ENCODE measurements at places on chromosomes 3 and 15. TPM values are rescaled to one million over a fixed set of nuclear protein-coding genes. Genes with fewer than 3 reads are reported as not detected.

DNA sequence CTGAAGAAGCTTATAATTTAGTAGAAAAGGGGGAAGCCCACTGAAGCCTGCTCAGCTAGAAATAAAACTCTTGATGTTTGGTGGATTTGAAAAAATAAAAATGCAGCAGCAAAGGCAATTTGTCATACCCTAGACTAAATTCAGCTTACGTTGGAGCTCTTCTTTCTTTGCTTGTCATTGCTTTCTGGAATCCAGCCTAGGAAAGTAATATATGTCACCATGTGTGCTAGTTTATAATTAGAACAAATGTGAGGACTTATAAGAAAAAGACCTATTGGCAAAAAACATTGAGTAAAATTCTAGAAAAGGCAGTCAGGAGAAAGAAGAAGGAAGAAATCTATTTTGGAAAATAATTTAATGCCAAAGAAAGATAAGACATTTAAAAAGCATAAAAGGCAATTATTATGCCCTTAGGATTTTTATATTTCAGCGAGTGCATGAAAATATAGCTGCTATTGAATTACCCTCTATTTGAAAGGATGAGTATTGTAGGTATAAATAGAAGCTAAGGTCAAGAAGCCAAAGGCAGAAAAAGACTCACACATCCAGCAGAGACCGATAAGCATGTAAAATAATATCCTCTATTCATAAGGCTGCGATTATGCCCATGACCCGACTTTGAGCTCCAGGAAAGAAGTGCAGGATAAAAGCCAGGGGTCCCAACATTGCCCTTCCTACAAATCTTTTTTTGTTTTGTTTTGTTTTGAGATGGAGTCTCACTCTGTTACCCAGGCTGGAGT, 10.6 kb upstream of the BTBD1 start:
- no peak for DNase-seq

DNA sequence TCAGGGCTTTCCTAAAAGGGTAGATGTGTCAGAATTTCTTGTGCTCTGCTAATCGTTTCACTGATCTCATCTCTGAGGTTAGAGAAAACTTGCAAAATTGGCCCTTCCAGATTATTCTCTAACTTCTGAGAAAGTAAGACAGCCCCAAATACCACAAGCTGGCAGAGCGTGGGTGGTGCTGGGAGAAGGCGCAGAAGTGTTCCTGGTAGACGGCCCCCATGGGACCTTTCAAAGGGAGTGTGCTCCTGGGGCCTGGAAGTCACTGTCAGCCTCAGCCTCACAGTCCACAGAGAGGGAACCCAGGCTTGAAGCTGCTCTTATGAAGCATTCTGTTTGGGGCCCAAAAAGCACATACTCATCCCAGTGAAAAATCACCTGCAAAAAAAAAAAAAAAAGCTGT, 86.5 kb upstream of the PFN2 start:
- DNase-seq, result no peak

DNA sequence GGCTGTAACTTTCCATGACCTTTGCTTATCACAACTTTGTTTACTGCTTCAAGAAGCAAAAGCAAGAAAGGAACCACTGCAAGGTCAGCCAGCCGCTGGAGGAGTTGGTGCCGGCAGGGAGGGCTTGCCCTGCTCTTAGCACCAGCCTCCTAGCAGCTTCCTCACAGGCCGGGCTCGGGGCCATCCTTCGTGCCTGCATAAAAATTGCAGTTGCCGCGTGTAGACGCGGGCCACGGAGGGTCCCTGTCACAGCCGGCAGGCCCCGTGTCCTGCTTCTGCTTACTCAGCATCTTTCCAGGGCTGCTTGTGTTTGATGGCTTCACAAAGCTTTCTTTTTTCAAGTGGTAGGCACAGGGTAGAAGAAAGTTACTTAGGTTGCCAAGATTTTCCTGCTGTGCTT, 84.4 kb downstream of the PGPEP1L start:
- DNase-seq, result no peak

DNA sequence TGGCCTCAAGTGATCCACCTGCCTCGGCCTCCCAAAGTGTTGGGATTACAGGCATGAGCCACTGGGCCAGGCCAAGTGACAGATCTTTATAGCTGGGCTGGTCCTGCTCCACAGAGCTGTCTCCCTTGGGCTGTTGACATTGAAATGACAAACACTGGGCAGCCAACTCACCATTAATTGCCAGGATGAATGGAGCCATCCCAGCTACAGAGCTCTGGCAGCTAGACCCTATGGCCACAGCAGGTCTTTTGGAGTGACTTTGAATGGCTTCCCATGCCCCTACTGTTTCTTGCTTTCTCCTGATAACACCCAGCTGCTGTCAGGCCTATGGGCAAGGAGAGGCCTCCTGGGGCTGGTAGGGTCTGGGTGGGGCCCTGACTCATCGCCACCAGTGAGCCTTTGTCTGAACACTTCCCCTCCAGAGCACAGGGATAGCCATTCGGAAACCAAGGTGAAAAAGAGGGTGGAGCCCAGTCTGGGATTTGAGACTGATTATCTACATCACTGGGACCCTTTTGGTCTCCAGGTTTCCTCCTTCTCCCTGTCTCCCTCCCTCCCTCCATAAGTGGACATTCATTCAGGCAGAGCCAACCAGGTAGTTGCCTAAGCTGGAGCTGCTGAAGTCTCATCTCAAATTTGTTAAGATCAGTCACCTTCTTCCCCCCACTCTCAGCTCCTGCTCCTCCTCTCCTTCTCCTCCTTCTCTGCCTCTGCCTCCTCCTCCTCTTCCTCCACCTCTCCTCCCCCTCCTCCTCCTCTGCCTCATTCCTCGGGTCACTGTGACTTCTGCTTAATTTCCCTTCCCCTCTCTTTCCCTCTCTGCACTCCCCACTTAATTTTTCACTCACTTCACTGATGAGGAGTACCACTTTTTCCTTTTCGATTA, 34.0 kb downstream of the BHLHE40 start:
- DNase-seq, result no peak

DNA sequence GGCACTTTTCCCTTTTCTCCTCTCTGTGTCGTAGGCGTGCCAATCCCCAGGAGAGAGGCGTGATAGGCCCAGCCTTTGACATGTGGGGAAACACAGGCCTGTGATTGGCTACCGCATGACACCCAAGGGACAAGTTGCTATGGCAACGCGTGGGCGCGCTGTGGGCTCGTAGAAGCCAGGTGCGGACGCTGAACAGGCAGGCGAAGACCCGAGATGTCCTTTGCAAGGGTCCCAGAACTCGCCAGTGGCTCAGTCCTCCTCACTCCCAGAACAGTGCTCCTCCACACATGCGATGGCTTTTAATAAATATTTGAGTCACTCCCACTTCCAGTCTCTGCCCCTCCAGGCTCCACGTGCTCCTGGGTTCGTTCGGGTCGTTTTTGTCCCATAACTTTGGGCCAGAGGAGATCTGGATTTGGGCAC, 4.2 kb downstream of the SLC51B start:
- peak; percentile 83 for DNase-seq

Gene PAQR9
- not detected for total RNA-seq

Gene IGSF11
- 1.6 TPM for total RNA-seq

Gene ADIPOQ
- total RNA-seq, result 86.7 TPM

Gene TMIE
- total RNA-seq, result 0.30 TPM

Gene FBXL22
- 1.9 TPM for total RNA-seq
